ENCODE measurements at places on chromosomes 7 and 10.
A peak's percentile ranks its signal among the peaks of the same experiment; 100 is the strongest.

- DNase-seq = no peak
Observed at GRCh38 chr10:50541317-50541716, 82.4 kb downstream of the SGMS1 start.

DNA sequence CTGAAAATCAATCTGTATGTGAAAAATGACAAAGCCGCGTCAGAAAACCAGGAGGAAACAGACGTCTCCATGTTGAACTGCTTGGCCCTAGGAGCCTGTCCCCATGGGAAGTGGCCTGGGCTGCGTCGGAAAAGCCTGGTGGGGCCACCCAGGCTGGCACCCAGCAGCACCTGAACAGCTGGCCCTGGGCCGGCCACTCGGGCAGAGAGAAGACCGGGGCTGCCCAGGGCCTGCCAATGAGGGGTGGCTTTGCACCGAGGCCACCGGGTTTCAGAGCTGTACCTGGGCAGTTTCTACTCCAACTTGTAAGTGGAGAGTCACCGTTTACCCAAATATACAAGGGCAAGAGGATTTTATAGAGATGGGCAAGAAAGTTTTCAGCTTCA lies 1.1 kb upstream of the FUOM start:
- no peak for DNase-seq

DNA sequence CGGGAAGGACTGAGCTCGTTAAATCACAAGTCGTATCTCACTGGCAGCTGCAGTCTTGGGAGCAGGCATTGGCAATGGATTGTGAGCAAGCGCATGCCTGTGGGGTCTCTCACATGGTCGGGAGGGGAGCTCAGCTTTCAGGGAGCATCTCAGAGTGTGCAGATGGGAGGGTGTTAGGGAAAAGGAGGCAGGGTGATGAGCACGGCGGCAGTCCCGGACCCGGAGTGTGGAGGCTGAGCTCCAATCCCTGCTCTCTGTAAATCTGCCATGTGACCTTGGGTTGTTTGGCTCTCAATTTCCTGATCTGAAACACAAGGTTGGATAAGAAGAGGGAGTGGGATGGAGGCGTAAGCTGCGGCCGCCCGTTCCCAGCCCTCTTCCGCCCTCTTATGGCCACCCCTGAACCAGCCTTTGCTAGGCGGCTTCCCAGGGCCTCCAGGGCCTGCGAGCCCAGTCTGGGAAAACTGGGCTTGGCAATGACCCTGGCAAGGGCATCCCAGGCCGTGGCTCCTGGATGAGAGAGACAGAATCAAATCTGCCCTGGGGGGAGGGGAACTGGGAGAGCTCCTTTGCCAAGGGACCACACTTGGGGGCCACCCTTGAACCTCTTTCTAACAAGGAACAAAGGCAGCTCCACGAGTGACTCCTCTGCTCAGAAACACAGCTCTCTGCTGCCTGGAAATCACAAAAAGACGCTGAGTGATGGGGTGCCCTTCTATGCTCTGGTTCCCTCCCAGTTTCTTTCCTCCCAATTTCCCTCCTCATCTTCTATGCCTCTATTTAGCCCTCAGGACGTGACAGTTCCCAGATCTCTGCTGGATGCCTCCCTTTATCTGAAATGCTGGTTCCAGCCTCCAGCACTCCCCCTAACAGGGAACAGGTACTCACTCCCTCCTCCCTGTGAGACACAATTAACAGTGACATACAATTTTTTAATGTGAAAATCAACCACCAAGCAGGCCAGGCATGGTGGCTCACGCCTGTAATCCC lies 41.7 kb upstream of the LOXL4 start:
- no peak for DNase-seq

DNA sequence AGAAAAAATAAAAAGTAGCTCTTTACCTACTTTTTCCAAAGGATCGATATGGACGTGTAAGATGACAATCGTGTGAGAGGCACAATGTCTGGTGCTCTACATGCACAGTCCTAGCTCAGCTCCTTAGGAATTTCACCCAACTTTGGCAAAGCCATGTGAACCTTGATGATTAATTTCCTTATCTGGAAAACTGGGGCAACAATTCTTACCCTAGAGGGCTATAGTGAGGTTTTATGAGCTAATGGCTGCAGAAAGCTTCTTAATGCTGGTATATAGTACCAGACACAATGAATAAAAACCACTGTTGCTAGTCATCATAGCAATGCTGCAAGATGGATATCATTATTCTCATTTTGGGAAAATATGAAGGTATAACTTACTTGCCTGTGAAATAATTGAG lies 202.7 kb downstream of the PARD3 start:
- DNase-seq = no peak

DNA sequence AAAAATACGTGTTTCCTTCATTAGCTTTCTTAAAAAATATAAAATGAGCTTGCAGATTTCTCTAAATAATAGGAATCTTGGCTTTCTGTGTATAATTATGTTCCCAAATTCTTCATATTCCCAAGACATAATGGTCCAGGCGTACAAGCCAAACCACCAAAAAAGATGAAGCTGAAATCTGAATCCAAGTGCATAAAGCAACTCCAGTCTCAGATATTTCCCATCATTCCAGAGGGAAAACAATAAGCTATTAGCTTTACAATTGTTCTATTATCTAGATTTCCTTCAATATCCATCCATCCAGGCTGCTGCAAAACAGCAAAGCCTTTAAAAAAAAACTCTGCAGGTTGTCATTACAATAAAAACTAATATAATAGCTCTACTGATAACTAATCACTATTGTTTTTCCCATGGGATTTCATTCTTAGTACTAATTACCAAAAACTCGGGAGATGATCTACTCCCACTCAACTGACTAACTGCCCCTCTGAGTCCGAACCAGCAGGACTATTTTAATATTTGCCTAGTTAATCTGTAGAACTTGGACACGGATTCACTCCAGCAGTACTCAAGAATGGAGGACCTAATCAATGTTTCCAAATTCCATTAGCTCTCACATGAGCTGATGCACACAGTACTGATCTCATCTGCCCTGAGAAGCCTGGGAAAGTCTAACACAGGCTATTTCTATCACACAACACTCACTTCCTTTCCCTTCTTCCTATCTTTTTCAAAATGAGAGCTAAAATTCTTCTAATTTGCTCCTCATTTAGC lies 108.9 kb upstream of the ASAH2 start:
- no peak for DNase-seq

DNA sequence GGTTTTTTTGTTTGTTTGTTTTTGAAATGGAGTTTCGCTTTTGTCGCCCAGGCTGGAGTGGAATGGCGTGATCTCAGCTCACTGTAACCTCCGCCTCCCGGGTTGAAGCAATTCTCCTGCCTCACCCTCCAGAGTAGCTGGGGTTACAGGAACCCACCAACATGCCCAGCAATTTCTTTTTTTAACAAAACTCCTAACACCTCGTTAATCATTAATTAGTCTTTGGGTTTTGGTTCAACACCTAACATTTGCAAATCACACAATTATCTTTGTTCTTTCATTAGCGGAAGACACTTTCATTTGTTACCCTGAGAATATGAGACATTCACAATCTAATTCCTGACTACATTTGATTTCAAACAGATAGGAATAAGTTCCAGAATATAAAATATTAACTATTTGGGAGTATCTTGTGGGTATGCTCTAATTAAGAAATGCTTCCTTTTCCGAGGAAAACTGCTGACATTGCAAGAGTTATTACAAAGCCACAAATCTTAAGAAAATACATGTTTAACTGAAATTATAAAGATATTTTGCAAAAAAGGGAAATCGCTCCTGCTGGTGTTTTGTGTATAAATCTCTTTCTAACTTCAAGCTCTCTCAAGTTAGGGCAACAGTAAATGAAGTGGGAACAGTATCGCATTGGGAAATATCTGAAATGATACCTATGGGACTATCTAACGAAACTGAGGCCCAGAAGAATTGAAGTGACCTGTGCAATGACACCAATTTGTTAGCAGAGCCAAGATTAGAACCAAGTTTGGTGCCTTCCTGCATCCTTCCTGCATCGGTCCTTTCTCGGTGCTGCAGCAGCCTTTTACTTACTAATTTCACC lies 1.2 kb upstream of the LSM8 start:
- no peak for DNase-seq

GRCh38 chr7:142811154-142811737 lies 40.5 kb downstream of the PRSS2 start:
- DNase-seq = peak; percentile 84

DNA sequence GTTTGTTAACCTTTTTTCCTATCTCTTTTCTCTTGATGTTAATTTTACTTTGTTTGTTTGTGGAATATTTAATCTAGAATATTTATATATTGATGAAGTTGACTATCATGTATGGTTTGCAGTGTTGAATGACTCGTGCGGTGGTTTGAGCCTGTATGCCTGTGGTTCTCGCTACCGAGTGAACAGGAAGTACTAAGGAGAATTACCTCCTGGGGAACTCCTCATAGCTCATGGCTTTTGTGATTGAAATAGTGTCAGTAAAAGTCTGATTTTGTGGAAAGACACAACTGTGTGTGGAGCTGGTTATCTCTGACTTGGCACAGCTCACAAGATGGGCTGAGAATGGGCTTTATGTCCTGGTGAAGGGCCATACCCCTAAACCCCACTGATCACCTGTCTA lies 498.6 kb downstream of the GLRX3 start:
- DNase-seq = no peak

DNA sequence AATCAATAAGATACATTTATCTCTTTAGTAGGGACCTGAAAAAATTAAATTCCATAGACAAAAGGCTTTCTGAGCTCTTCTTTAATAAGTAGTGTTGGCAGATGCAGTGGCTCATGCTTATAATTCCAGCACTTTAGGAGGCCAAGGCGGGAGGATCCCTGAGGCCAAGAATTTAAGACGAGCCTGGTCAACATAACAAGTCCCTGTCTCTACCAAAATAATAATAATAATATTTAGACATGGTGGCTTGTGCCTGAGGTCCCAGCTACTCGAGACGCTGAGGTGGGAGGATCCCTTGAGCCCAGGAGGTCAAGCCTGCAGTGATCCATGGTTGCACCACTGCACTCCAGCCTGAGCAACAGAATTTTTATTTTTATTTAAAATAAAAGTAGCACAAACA lies 280.8 kb downstream of the ADK start:
- DNase-seq = no peak

DNA sequence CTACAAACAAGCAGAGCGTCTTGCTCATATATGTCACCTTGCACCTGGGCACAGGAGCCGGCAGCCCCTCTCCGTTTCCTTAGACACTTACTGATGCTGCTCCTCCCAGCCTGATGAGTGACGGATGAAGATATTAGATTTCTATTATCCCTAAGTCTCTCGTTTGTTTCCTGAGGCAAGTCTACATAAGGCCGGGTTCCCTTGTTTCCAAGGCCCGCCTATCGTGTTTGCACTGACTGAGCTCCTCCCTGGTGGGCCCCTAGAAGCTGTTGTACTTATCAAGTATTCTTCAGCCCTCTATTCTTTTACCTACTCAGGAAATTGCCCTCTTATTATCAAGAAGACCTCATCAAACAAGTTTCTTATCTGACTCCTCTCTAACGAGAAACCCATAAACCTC lies 18.5 kb downstream of the SH3PXD2A start:
- DNase-seq = no peak

GRCh38 chr7:156897673-156898072 lies 4.7 kb upstream of the LMBR1 start:
- no peak for DNase-seq

GRCh38 chr10:99983280-99983988 lies 26.3 kb downstream of the DNMBP start:
- no peak for DNase-seq

DNA sequence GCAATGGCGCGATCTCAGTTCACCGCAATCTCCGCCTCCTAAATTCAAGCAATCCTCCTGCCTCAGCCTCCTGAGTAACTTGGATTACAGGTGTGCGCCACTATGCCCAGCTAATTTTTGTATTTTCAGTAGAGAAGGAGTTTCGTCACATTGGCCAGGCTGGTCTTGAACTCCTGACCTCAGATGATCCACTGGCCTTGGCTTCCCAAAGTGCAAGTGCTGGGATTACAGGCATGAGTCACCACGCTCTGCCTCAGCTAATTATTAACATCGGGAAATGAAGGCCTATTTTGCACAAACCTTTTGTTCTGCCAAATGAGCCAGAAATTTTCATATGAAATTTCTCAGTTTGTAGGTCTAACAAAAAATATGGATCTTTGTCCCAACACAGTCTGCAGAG lies 106.7 kb upstream of the ODAD2 start:
- no peak for DNase-seq

DNA sequence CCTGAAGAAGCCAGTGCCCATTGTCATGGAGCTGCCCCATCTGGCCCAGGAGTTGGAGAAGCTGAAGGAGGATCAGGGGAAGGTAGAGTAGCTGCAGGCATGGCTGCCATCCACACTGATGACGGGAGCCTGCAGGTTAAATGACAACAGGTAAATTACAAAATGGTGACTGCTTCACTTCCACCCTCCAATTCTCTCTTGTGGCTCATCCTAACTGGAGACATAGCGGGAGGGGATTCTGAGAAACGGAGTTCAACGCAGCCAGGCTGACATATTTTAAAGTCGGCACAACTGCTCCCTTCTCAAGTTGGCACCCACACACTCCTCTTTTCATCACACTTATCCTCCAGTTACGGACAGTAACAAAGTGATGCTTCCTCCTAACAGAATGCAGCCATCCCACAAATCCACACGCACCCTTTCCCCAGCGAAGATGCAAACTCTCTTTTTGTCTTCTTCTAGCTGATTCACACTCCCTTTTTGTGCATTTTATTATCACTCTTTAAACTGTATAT lies 103.0 kb downstream of the SLC37A3 start:
- DNase-seq = no peak

GRCh38 chr7:115864082-115864481 lies 166.5 kb downstream of the TFEC start:
- no peak for DNase-seq

DNA sequence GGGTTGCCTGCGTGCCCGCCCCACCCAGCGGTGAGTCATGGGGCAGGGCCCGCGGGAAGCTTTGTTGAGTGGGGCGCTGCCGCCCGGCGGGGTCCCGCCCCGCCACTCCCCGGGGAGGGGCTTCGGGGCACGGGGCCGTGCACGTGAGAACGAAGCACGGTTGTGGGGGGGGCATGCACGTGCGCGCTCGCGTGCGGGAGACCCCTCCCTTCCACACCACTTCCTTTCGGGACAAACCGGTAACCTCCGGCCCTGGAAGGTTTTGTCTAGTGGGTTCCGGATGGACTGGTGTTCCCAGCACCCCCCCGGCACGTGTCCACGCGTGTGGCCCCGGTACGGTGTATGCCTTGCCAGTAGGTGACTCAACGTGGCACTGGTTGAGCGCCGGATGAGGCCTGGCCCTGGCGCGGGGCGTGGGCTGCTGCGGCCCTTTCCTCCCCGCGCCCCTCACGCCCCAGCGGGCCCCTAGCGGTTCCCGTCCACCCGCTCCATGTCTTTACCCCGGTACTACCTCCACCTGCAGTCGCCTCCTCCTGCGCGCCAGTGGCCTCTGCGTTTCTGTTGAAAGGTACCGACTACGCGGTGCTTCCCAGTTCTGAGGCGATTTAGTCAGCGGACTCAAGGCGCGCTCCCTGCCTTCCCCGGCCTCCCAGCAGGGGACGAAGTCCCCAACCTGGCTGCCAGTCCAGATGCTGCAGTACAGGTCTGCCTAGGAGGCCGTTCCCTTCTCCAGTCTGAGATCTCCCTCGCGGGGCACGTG lies 3.1 kb downstream of the ADIRF start:
- peak; percentile 90 for DNase-seq

GRCh38 chr10:102009801-102010425 lies 46.1 kb downstream of the ARMH3 start:
- DNase-seq = peak; percentile 72

- DNase-seq = no peak
Observed at GRCh38 chr7:11911900-11912299, 79.9 kb upstream of the THSD7A start.

All from CD4-positive, alpha-beta T cell treated with Interleukin-4 for 4 hours (primary cell).